ENCODE measurements at places on chromosomes 12 and 14. TPM values are rescaled to one million over a fixed set of nuclear protein-coding genes. Genes with fewer than 3 reads are reported as not detected.

NKX2-1 gene
- not detected for total RNA-seq

WIF1 gene
- not detected for total RNA-seq

DNA sequence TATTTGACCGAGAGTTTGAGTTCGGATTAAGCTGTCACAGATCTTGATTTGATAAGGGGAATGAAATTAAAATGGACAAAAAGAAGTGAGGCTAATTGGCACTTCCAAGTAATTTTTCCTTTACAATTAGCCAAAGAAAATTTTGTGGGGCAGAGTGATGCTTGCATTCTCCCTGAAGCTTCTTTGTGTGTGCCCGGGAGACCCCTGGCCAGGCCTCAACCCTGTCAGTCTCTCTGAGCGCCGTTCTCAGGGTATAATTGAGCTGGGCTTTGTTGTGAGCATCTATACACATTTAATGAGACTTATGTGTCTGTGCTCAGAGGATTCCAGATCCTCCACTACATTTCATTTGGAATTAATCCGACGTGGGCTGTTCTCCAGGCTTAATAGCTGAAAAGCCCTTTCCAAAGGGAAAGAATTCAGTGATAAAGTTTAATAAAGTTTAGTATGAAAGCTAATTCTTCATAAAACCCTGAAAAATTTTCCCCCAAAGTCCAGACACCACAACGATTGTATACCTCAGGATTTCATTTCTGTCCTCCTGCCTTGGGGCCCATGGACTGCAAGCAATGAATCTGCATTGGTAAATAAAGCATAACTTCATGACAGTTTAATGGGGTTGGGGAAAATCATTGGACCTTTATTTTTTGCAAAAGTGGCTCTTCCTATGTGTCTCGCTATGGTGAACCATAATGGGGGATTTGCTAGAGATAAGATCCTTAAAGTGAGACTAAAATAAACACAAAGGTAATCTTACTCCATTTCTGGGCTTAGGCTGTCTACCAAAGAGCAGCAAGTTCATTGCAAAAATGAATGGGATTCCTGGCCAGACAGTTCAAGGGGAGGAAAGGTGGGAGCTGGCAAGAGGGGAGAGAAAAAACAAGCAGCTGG lies 292.6 kb downstream of the C12orf75 start:
- no peak for DNase-seq

DNA sequence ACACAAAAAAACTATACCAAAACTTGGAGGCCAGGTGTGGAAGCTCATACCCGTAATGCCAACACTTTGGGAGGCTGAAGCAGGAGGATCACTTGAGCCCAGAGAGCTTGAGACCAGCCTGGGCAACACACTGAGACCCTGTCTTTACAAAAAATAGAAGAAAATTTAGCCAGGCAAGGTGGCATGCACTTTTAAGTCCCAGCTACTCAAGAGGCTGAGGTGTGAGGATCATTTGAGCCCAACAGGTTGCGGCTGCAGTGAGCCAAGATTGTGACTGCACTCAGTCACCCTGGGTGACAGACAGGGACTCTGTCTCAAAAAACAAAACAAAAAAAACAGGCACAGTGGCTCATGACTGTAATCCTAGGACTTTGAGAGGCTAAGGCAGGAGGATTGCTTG lies 75.4 kb downstream of the RNF34 start:
- DNase-seq = no peak

DNA sequence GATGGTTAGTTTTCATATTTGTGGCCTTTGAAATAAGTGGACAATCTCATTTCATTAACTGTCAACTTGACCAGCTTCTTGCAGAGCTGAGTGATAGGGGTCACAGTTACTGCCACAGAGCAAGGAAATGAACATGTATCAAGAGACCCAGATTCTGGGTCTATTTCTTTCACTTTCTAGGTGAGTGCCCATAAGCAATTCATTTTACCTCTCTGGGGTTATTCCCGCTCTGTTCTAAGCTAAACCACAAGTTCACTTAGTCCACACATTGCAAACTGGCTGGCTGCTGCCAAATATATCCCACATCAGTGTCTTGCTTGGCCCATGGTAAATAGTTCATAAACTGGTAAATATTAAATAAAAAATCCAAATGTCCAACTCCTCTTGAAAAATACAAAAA lies 29.9 kb downstream of the GPHB5 start:
- no peak for DNase-seq
